ENCODE measurements at places on chromosomes 4 and X.

GRCh38 chrX:100980608-100981497 is 11.3 kb downstream of the ARL13A start:
- DNase-seq, result peak; percentile 27

- DNase-seq, result no peak
Measured at GRCh38 chr4:115357776-115358175, 244.4 kb upstream of the NDST4 start.

DNA sequence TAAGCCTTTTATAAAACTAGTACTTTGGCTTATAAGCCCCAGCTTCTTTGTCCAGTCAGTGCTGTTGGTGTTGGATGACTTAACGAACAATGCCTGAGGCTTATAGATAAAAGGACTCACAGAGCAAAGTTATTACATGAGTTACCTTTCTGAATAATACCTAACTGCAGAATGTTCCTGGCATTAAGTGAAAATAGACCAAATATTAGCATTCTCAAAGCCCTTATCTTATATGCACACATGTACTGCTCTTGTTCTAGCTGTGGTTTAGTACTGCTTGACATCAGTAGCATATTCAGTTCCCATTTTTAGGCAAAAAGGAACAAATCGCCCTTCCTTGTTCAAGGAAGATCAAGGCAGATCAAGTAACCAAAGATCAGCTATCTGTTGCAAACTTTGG is 131.6 kb downstream of the ZNF330 start:
- DNase-seq, result no peak

DNA sequence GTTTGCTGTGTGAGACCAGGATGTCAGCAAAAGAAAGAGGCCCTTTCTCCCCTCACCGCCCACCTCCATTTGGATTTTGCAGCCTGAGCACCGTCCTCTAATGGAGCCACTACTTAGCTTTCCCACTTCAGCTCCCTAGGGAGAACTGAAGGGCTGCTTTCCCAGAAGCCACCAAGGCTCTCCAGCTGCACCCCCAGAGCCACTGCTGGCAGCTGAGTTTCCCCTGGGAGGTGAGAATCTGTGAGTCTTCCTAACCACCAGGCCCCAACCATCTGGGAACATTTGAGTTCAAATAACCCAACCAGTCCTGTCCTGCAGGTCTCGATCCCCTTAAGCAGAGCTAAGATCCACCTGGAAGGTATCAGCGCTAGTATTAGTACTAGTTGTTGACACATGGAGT is 173.1 kb upstream of the USP9X start:
- no peak for DNase-seq

DNA sequence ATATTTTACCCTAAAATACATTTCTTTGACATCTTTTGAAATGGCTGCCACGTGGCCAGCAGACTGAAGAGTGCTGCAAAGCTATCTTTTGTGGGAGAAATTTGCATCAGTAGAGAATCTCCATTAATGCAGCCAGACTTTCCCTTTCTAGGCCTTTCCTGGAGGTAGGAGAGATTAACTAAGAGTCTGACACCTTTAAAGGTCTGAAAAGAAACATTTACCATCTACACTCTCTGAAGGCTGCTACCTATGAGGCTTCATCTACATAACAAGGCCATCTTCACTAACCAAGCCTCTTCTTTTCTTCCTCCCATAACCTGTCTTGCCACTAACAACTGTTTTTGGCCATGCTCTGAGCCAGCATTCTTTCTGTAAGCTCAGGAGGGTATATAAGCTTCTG is 17.8 kb upstream of the SPRY1 start:
- DNase-seq, result no peak

GRCh38 chrX:152822383-152823086 is 8.0 kb downstream of the CETN2 start:
- DNase-seq, result no peak

Measured in brain pericyte (primary cell).